ENCODE measurements at places on chromosomes 5 and 9.
A peak's percentile ranks its signal among the peaks of the same experiment; 100 is the strongest.

- DNase-seq = no peak
Observed at GRCh38 chr9:84024041-84024575, 43.5 kb downstream of the RMI1 start.

- peak; percentile 90 for DNase-seq
Observed at GRCh38 chr9:123929870-123930831, at the start of gene DENND1A. Gene DENND1A (minus strand): TSS chr9:123930126. CDS start chr9:123929905, 221 bp downstream.

DNA sequence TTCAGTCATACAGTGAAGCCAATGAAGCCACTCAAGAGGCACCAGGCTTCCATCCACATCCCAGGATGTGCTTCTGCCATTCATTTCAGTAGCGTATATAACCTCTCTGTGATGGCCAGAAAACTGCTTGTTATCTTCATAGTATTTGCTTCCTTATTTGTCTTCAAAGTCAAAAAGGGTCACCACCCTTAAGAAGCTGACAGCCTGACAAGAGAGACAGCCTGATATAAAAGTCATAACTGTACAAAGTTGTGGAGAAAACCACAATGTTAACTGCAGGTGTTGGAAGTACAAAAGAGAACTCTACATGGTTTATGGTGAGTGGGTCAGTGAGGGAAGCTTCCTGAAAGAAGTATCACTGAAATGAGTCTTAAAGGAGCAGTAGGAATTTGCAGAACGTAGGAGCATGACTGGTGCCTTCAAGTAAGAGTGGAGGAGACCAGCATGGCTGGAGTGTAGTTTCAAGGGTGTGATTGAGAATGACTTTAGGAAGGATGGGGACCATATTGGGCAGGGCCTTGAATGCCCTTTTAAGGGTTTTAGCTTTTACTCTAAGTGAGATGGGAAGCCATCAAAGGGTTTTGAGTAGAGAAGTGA is 33.7 kb downstream of the NIM1K start:
- no peak for DNase-seq

GRCh38 chr5:112417931-112418658 is 982 bp downstream of the EPB41L4A start:
- DNase-seq = peak; percentile 47

DNA sequence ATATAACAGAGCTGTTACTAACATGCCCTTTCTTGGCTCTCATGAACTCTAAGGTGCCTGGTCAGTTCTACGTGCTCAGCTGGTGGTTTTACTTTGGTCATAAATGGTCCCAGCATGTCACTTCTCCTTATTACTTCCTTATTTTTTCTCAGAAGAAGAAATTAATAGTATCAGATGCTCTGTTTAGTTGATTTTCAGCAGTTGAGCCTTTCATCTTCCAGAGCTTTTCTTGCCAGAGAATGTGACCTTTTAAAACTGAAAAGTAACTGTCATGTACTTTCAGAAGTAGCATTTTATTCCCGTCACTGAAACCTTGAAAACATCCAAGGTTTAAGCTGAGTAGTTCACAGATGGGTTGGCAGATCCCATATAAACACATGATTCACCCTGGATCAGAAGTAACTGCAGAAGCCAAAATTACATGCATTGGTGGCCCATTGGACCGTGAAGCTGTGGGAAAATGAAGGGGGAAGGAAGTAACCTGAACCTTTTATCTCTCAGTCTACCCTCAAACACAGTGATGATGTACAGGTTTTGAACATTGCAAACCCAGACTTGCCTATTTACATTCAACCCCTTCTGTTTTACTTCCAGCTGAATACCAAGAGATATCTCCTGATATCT is 50.5 kb downstream of the HACD4 start:
- DNase-seq = no peak

- no peak for DNase-seq
Observed at GRCh38 chr9:5764130-5764868, 68.6 kb downstream of the ERMP1 start.

- no peak for DNase-seq
Observed at GRCh38 chr5:130488252-130488651, 584.0 kb downstream of the CHSY3 start.
